Cerebellum (tissue), 4 donors: ENCODE measurements at places on chromosomes 16 and 17.

DNA sequence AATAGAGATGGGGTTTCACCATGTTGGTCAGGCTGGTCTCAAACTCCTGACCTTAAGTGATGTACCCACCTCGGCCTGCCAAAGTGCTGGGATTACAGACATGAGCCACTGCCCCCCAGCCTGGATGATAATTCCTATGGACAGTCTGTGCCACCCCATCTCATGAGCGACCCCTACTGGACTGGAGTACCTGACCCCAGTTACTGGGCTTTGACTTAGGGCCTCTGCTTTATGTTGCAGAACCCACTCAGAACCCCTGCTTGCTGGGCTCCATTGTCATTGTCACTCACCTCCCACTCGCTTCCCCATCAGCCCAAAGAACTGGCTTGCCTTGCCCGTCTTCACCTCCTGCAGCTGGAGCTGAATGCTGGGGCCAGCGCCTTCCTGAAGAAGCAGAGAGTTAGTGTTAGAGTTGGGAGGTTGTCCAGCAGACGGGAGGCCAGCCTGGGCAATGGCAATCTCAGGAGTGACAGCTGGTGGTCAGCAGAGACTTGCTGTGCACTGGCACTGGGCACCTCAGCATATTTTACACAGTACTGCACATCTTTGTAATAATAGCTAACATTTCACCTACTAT lies 4.0 kb downstream of the TAC4 start:
- no peak for DNase-seq

DNA sequence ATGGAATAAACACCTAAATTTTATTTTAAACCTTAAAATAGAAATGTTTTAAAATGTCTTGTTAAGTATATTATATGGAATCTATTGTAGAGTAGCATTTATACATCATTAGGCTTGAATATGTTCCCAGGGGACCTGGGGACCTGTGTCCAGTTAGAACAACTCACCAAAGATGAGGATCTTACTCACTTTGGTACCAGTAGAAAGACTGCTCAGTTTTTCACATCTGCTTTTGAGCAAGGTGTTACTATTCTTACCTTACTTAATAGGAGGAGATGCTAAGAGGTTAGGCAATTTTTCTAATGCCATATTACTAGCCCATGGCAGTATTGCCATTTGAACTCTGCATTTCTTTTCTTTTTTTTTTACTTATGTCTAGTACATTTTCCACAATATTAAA lies 14.7 kb downstream of the STXBP4 start:
- DNase-seq, result no peak

DNA sequence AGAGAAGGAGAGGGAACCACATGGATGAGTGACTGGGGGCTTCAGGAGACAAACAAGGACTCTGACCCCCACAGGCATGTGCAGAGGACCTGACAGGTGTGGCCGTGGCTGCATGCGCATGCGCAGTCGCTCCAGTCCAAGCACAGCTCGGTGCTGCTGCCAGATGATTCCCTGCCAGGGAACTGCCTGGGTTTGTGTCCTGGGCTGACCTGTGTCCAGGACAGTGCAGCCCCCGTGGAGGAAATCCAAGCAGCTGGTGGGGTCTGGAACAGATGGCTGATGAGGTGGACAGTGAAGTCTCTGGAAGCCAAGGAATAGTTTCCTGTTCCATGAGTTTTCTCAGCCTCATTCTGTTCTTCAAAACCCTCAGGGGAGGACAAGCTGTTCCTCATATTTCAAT lies 27.3 kb downstream of the LASP1 start:
- DNase-seq, result no peak

DNA sequence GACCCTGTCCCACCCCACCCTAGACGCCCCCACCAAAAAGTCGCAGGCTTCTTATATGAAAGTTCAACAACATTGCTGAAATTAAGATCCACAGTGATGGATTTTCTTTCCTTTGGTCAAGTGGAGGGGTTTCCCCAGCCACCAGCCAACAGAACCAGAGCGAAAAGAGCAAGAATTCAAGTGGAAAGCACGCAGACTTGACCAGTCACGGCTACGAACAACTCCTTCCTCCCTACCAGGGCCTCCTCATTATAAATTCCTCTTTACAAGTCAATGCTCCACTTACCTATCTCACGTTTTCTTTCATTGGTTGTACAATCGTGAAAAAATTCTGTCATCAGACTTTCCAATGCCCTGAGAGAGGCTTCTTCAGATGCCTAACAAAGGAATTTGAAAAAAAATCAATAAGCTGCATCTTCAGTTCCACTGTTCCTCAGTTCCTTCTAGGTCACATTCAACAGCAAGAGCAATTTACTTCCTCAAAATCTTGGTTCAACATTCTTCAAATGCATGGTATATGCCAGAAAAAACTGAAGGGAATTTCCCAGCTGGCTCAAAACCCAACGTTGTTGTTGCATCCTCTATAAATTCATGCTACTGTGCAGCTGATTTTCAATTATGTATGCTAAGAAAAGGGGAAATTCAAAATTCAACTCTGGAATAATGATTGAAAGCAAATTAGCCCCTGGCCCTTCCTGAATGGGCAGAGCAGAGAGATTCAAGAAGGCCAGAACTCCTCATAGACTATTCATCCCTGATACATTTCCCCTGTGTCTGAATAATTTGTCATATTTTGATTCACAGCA lies 30.9 kb downstream of the XPO6 start:
- DNase-seq, result no peak

DNA sequence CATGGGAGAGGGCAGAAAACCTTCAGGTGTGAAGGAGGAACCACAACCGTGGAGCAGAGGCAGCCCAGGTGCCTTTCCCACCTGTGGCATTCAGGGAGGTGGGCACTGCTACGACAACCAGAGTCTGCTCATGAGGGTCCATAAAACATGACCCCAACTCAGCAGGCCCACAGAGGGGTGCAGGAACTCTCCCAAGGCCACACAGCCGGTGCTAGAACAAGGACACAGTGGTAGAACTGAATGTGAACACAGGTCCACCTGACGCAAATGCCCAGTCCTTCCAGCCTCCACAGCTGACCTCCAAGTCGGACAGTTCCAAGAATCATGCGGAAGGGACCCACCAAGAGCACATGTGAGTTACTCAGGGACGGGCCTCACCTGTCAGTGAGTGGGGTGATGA lies 76.4 kb downstream of the DNAH17 start:
- no peak for DNase-seq
